ENCODE measurements at places on chromosomes 11 and 22.

GRCh38 chr11:10807493-10808234 is 1.1 kb downstream of the EIF4G2 start:
- DNase-seq = no peak

GRCh38 chr11:12769834-12770345 is 95.7 kb downstream of the TEAD1 start:
- DNase-seq = no peak

DNA sequence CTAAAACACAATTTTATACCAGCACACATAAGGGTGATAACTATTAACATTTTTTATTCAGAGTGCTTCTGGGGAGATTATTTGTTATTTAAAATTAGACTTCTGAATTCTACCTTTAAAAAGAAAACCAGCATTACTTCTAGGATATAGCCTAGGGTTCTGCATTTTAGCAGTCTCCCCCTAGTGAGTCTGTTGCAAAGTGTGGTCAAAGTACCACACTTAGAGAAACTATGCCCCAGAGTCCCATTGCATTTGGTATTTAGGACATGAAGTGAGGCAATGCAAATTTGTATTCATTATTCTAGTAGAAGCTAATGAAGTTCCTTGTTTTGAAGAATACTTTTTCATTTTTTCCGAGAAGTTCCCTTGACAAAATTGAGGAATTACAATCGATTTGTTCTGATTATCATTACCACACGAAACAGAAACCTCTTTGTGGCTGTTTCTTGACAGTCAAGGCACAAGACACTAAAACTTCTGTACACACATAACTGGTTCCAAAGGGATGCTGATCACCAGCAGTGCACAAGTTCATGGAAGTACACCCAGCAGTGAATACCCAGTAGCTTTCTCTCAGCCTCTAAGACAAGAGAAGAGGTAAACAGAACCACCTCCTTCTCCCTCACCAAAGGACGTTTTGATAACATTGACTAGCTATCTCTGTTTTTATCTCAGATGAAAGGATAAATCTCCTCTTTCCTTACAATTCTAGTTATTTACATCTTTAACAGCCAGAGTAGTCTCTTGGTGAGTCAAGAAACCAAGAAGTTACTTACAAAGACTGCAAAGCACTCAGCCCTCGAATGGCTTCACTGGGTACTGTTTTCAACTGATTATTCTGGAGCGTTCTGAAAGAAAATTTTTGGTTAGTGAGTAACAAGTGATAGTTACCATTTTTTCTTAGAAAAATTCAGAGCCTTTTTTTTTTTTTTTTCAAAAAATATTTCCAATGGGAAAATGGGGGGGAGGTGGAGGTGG is 27.6 kb upstream of the CCDC34 start:
- DNase-seq = no peak

DNA sequence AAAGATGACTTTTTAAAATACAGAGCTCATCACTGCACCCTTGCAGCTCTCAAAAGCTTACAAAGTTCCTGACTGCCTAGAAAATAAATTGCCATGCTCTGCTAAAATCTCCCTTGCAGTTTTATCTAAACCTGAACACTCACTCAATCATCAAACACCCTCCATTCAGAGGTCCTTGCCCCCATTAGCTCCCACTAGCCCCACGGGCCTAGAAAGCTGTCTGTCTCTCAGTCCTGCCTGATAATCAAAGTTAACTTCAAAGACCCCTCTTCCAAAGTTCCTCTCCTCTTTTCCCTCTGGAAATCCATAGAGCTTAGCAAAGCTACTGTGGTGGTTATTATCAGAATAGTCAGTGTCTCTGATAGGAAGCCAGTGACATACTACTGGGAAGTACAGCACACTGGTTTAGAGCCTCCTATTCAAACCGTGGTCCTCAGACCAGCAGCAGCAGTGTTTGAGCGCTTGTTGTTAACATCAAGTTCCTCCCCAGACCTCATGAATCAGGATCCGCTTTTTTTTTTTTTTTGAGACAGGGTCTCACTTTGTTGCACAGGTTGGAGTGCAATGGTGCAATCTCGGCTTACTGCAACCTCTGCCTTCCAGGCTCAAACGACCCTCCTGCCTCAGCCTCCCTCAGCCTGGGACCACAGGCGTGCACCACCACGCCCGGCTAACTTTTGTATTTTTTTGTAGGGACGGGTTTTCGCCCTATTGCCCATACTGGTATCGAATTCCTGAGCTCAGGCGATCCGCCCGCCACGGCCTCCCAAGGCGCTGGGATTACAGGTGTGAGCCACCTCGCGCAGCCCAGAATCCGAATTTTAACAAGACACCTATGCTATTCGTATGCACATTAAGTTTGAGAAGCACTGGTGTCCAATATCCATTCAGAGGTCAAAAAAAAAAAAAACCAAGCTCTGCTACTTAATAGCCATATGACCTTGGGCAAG is 1.2 kb downstream of the NDUFC2 start:
- no peak for DNase-seq

DNA sequence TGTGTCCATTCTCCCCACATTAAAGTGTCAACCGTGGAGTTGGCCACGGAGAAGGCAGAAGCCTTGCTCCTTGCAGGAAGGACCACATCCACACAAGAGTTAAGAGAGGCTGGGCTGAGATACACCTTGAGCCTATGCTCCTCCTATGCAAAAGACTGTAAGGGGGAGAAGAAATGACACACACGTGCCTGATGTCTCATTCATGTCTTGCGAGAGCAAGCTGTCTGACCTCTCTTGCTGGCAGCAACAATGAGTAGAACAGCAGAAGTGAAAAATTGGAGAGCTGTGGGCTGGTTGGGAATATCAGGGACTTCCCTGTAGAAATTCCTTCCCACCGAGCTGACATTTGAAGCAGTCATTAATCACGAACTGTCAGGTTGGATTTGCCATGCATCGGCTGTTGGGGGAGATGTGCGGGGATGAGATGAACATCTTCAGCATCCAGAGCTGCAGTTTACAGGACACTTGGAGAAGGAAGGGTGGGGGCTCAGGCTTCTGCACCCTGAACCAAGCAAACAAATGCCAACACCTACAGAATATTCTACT is 139.3 kb downstream of the MYO18B start:
- no peak for DNase-seq

GRCh38 chr22:21446128-21446826 is 20.9 kb upstream of the TMEM191C start:
- DNase-seq = no peak

DNA sequence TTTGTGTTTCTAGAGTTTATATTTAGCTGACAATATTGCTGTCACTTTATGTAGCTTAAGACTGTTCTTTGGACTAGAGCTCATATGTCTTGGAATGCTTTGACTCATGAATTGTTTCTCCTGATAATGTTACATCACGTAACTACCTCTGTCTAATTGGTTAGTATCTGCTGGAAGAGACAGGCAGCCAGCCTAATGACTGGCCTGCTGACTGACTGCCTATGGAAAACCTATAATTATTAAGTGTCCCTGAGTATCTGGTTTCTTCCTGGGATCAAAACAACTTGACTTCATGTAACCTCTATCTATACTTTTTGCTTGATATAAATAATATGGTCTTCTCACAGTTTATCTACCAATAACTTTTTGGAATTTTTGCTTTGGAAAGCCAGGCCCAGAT is 9.4 kb downstream of the SOX6 start:
- DNase-seq = no peak

DNA sequence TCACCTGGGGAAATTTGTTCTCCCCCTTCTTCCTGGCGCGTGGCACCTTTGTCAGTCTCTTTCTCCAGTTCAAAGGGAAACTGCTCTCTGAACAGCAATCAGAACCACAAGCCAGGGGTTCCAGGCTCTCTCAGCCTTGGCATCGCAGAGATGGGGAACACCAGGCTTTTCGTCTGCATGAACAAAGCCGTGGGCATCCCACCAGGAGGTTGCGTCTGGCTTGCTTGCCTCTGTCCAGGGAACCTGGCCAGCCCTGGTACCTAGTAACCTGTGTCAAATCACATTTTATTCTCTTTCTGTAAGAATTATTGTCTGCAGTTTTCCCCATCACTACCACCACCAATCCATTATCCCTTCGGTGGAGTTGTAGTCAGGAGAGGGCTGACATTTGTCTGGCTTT is 107.0 kb downstream of the WNT7B start:
- DNase-seq = no peak

DNA sequence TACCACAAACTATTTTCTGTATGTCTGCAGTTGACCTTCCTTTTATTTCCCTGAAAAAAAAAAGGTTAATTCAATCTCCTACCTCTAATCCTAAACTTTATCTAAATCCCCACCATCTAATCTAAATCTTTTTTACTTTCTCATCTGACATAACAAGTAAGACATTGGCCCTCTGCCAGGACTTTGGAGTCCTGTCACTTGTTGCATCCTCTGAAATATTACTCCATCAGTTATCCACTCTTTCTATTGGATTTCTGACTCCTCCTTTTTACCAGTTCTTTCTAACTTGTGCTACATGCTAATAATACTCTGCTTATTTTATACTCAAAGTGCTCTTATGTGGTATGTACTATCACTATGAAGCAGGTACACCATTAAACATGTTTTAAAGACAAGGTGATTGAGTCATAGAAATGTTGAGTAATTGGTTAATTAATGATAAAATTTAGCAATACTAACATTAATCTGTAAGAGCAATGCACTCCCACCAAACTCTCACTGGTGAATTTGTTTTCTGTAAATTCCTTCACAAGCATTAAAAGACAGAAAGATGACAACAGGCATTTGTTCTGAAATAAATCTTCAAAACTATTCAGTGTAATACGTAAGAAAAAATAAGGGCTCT is 914.2 kb upstream of the RAG2 start:
- no peak for DNase-seq

GRCh38 chr22:30776476-30776875 is 81.8 kb downstream of the OSBP2 start:
- DNase-seq = no peak

All from smooth muscle cell of the brain vasculature (primary cell).